Stimulated activated CD4-positive, alpha-beta T cell treated with anti-CD3 and anti-CD28 coated beads, Interleukin-12 subunit alpha, Interleukin-12 subunit beta, amount 100 ng/mL, for 24 hours (primary cell): ENCODE measurements at places on chromosomes 12 and 14.

DNA sequence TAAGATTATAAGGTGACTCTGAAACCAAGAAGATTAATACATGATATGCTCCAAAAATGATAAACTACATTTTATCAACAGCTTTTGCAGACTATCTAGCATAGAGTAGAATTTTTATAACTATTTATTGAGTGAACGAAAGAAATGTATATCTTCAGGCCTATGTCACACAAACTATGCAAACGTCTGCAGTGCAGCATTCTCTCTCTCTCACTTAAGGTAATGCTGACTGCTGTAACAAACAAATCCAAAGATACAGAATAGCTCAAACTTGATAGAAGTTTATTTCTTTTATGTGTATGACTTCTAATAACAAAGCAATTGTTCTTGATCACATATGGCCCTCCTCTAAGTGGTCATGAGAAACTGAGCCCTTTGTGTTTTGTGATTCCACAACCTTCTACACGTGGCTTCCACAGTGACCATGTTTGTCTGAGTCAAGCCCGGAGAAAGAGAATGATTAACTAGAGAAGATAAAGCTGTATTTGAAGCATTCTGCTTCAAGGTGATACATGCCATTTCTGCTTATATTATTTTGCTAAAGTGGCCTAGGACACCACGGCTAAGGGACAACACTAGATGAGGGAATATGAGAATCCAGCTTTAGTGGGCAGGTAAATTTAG is 1352.7 kb upstream of the TMEM132C start:
- DNase-seq, result no peak

DNA sequence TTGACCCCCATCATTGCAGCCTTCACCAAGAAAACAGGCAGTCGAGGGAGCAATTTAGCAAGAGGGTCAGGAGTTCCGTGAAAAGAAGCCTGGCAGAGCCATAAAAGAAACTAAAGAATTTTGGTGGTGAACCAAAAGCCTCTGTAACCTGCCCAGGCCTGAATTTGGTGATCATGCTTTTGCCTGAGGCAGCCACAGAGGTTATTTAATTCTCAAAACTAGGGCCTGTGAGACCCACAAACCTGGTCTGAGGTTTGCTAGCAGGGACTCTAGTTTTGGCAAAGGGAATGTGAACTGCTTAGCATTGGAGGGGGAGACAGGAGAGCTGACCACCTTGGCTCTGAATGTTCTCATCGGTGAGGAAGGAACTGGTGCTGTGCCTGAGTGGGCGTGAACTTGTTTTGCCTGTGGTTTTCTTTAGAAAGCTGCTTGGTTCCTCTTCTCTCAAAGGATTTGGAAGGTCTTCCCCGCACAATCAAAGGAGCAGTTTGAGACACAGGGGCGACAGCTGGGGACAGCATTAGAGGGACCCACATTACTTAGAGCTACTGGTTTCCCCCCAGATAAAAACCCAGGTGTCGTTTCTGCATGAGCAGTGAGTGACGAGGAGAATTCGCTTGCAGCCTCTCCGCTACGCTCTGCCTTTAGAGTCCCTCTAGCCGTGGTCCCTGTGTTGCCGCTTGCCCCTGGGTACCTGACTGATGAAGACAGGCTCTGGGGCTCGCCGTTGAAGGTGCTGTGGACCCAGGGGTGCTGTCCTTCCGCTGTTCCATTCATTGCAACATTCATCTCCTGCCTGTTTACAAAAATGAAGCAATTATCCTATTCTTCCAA is 12.6 kb upstream of the WNT5B start:
- no peak for DNase-seq

DNA sequence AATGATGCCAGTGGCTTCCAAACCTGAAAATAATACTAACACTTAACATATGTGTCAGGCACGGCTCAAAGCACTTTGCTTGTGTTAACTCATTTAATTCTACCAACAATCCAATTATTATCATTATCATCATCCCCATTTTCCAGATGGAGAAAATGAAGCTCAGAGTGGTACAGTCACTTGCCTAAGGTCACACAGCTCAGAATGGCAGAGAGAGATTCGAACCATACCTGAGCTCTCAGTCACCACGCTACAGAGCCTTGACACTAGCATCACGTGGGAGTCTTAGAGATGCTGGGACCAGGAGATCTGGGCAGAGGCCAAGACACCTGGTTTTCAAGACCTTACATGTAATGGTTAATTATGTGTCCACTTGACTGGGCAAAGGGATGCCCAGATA is 34.2 kb downstream of the DHX37 start:
- no peak for DNase-seq

GRCh38 chr12:121872546-121873215 is 14.0 kb upstream of the HPD start:
- no peak for DNase-seq

- DNase-seq, result no peak
Measured at GRCh38 chr14:22798528-22798927, 16.7 kb downstream of the SLC7A7 start.

- no peak for DNase-seq
Measured at GRCh38 chr12:101783150-101783549, 43.9 kb upstream of the SYCP3 start.

DNA sequence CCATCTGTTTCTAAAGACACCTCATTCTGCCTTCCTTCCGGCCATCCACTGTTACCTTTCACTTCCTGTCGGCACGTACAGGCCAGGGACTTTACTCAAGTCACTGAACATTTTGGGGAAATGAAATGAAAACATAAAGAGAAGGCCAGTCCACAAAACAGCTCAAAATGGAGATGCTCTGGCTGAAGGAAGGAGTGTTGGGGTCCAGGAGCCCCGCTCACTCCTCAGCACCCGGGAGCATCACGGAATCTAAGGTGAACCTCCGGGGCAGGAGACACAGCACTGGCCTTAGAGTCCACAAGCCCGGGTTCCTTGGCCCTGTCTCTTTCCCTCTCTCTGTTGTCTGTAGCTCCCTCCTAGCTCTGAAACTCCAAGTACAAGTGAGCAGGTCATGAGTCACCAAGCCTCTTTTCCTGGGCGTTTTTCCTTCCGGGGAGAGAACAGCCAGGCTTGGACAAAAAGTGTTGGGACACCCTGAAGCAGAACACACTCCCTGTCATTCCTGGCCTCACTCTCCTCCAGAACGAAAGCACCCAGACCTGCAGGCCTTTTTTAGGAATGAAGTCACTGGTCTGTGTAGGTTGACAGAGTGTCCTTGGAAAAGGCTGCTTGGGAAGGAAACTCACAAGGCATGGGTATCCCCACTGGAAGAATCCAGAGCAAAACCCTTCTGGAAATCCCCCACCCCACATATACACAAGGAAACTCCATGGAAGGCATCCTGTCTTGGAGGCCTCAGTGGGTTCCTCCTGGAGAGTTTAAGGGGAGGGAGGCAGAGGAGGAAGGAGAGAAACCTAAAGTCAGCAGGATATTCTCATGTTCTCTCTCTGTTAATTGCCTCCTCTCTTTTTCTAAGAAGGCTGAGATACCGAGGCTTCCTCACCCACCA is 245.3 kb downstream of the ZFP36L1 start:
- DNase-seq, result no peak

DNA sequence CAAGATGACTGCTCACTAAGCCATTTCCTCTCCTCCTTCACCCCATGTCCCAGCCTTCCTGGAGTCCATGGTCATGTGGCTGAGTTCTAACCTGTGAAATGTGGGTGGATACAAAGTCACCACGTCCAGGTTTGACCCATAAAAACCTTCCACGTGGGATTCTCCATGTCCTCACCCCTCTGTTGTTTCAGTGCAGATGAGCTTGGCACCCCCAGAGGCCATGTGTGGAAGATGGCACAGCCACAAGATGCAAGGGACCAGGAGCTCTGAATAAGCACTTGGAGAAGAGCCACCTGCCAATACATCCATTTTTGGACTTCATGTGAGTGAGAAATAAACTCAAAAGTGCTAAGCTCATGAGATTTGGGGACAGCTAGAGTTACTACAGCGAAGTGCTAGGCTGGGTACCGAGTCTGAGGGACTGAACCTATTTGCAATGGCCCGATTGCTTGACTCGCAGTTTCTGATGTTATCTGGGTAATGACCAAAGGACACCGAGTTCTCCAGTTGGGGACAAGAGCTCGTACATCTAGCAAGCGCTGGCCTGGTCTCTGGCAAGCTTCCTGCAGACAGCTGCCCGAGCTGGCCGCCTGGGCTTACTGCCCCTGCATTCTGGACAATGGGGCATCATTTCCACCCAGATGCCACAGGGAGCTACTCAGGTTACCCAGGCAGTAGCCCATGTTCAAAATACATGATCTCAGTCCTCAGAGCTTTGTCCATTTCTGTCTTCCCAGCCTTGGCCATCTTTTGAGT is 7.7 kb upstream of the SLC24A4 start:
- DNase-seq, result no peak

DNA sequence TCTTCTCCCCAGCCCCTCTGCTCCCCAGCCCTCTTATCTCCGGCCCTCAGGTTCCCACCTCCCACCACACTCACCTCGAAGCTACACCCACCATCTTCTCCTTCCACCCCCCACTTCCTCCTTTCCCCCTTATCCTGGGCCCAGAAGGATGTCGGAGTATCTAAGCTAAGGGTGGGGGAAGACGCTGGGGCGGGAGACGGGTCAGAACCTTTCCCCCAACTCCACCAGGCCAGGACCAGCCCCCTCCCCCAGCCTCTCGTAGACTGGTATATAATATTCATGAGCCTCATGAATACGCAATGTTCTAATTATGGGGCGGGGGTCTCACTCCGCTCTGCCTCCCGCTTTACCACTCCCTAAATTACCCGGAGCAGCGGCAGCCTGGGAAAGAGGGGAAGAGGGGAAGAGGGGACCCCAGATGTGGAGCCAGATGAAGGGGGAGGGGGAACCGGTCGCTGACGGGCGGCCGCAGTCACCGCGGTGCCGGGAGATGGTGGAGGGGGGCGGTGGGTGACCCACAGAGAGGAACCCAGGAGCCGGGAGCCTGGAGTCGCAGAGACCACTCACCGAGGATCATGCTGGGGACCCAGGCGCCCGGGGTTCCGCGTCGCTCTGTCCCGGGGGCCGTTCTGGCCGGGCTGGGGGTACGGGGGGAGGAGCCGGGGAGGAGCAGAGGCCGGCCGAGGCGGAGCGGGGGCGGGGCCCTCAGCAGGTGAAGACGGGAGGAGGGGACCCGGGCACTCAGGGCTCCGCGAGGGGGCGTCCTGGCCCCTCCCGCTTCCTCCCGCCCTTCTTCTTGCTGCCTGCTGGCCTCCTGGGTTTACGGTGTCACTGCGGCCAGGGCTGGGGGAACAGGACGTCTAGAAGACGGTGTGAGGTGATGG is 6.4 kb upstream of the ZNF385A start:
- peak; percentile 61 for DNase-seq

DNA sequence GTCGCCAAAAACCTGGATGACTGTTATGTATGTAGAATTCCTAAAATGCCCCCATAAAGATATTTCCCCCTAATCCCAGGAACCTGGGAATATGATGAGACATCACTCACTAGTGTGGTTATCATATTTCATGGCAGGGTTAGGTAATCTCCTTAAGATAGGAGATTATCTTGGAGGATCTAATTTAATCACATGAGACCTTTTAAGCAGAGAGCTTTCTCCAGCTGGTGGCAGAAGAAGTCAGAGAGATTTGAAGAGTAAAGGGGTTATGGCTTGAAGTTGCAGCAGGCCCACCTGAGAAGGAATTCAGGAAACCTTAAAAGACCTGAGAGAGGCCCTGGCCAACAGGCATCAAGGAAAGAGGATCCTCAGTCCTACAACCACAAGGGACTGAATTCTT is 53.6 kb downstream of the DYRK2 start:
- no peak for DNase-seq

GRCh38 chr12:95724767-95725166 is 65.8 kb downstream of the NTN4 start:
- no peak for DNase-seq

DNA sequence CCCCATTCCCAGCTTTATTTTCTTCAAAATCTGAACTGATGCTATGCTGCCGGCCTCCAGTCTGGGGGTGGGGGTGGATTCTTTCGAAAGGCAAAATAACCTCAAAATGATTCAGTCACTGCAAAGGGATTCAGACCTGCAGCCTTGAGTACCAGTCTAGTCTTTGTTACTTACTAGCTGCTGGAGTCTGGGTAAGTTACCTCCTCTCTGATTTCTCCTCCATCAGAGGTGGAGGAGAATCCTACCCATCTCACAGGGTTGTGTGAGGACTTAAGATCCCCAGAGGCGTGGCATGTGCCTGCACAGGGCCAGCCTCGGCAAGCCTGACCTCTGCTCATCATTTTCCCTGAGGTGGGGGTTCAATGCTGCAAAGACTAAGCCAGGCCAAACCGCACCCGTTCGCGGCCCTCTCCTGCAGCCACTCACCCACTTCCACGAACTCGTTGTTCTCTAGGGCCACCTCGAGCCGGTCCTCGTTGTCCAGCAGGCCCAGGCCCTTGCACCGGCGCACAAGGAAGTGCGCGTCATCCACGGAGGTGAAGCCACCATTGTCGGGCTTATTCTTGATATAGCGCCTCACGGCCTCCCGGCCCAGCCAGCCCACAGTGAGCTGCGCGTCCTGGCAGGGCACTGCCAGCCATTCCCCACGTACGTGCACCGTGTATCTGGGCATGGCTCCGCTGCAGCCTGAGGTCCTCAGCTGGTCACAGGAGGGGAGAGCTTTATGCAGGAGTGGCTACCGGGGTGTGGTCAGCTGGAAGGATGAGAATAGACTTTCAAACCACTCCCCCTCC is 709 bp downstream of the HAL start:
- DNase-seq, result no peak

DNA sequence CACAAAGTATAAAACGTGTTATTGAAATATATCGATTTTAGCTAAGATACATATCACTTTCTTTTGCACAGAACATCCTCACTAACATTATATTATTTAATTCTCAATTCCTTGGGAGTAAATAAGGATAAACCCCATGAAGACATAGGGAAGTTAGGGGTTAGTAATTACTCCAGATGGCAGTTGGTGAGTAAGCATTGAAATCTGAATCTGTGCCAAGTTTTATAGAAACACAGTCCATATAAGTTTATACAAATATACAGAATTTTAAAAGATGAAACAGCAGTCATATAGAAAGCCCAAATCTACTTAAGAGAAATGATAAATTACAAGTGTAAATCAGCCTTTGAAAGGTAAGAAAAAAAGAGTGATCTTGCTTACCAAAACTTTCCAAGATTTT is 200.4 kb upstream of the SYT10 start:
- no peak for DNase-seq

DNA sequence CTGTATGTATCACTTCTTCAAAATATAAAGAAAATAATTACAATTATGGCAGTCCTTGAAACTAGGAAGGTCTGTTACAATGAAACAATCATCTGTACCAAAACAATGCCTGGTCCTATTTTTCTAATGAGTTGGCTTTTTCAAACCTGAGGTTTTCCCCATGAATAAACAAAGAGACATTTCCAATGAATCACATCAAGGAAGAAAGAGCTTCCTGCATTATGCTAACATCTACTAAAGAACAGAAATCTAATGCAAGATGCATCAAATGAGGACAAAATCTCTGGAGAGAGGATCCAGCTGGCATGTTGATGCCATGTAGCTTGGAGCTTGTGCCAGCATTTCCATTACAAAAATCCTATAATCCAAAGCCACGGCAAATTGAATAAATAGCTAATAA is 29.3 kb downstream of the NIN start:
- no peak for DNase-seq

- peak; percentile 31 for DNase-seq
Measured at GRCh38 chr12:32134101-32134888, 27.6 kb downstream of the BICD1 start.
